ENCODE measurements at places on chromosomes 4 and X. TPM values are rescaled to one million over a fixed set of nuclear protein-coding genes. Genes with fewer than 3 reads are reported as not detected.

MAGEB2 gene
- total RNA-seq = not detected

SPANXD gene
- not detected for total RNA-seq

ATP2B3 gene
- under 0.01 TPM for total RNA-seq

CT47B1 gene
- total RNA-seq = not detected

CD40LG gene
- not detected for total RNA-seq

PHOX2B gene
- not detected for total RNA-seq

CT83 gene
- not detected for total RNA-seq

S100G gene
- not detected for total RNA-seq

GAGE12E gene
- not detected for total RNA-seq

IL13RA1 gene
- 117 TPM for total RNA-seq

STK32B gene
- 20.8 TPM for total RNA-seq

ADGRA3 gene
- 16.7 TPM for total RNA-seq

SRPX gene
- total RNA-seq = 84.5 TPM

LEF1 gene
- 0.22 TPM for total RNA-seq

DRP2 gene
- total RNA-seq = not detected

FAM9B gene
- total RNA-seq = not detected

GATA1 gene
- not detected for total RNA-seq

All from dermis lymphatic vessel endothelial cell (primary cell).